NT2/D1 (cell line): ENCODE measurements at places on chromosomes 7 and 10.

- DNase-seq: no peak
Observed at GRCh38 chr10:19826712-19827111, 10.5 kb downstream of the PLXDC2 start.

DNA sequence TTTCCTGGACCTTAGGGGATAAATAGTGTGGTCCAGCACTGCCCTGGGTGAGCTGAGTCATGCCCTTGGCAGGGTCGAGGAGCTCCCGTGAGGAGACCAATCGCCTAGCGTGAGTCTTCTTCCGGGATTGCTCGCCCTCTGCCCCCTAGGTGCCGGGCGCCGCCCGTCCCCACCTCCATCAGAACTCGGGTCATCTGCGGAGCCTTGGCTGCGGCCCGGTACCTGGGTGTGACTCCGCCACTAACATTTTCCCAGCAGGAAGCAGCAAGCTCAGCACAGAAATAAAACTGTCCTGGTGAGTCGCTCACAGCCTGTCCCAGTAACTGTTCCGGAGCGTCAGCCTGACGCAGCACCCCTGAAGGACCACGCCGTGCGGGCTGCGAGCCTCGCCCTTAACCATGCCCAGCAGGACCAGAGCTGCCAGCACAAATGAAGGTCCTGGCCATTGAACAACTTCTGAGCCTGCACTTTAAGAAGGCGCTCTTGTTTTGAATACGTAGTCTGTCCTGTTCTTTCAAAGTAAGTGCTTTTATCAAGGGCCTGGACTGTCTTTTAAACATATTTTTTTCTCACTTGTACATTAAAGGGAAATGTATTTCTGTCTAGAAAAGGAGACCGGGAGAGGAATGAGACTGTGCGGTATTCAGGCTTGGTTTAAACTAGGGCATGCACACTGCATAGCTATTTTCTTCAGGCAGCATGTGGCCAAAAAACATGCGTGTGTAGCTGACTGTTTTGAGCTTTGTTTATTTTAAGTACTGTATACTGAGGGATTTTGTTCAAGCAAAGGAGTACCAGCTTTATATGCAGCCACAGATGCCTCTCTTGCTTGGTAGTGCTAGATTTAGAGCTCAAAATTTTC, 136.7 kb downstream of the HECW1 start:
- no peak for DNase-seq

GRCh38 chr10:17918187-17918903, 33.4 kb upstream of the SLC39A12 start:
- no peak for DNase-seq

GRCh38 chr7:6448943-6449543, 1.3 kb upstream of the DAGLB start:
- DNase-seq: no peak

DNA sequence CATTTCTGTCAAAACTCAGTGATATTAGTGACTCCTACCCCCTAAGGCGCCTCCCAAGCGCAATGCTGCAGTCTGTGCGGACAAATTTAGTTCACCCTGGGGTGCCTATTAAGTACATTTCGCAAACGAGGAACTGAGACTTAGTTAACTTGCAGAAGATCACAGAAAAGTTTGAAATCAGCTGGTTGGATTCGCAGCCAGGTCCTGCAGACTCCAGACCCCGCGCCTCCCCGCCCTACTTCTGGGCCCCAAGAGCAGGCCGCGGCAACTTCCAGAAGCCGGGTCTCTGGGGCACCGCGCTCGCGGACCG, 588 bp downstream of the CYREN start:
- DNase-seq: no peak

DNA sequence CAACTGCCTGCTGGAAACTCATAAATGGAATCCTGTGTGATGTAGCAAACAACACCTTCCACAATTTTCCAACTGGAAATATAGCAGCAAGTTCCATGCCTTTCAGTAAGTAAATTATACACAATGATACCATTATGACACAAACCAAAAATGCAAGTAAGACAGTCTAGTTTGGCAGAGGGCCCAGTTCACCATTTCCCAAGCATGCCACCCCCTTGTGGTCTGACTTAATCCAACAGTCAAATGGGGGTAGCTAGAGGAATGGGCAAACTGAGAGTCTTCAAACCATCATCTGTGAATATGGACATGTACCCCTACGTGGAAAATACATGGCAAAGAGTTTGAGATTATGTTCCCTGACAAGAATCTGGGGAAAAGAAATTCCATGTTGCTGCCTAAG, 137.6 kb upstream of the VWC2 start:
- DNase-seq: no peak
